Upper lobe of left lung (tissue), 6 donors: ENCODE measurements at places on chromosomes 13 and 19. TPM values are rescaled to one million over a fixed set of nuclear protein-coding genes. Genes with fewer than 3 reads are reported as not detected.

Gene ZNF667
- total RNA-seq = 3.6 TPM

Gene TEAD2
- 14.9 TPM for total RNA-seq

Gene ZNF99
- total RNA-seq = not detected

Gene CGB8
- total RNA-seq = not detected

Gene TNNI3
- 1.0 TPM for total RNA-seq

Gene IL4I1
- 2.0 TPM for total RNA-seq

Gene C5AR1
- 87.3 TPM for total RNA-seq

Gene ZSCAN5A
- 6.2 TPM for total RNA-seq

Gene ZNF845
- 11.4 TPM for total RNA-seq

Gene ELAVL1
- total RNA-seq = 23.2 TPM

Gene ATP4A
- total RNA-seq = not detected

Gene PTGIR
- total RNA-seq = 13.6 TPM

Gene SERPINE3
- not detected for total RNA-seq

Gene CLDN10
- total RNA-seq = 4.5 TPM

Gene OR7D2
- total RNA-seq = not detected

Gene LGALS4
- 3.2 TPM for total RNA-seq

Gene COX7A1
- 12.4 TPM for total RNA-seq

Gene KLF1
- not detected for total RNA-seq

Gene NOVA2
- 10.0 TPM for total RNA-seq

Gene S1PR5
- 0.49 TPM for total RNA-seq

Gene CEACAM7
- 0.23 TPM for total RNA-seq

Gene PGLYRP1
- total RNA-seq = 2.9 TPM

Gene ELSPBP1
- total RNA-seq = not detected

Gene CDX2
- total RNA-seq = not detected

Gene EDDM13
- not detected for total RNA-seq

Gene FAM124A
- 7.1 TPM for total RNA-seq

Gene LAIR1
- 127 TPM for total RNA-seq

Gene VMAC
- 10.1 TPM for total RNA-seq
